ENCODE measurements at places on chromosomes 2 and 18.
A peak's percentile ranks its signal among the peaks of the same experiment; 100 is the strongest.

GRCh38 chr2:137096187-137096586 lies 330.8 kb downstream of the THSD7B start:
- no peak for DNase-seq

GRCh38 chr18:59554796-59555335 lies 142.4 kb downstream of the CCBE1 start:
- no peak for DNase-seq

GRCh38 chr2:10776231-10776977 lies 36.2 kb downstream of the PDIA6 start:
- DNase-seq = no peak

DNA sequence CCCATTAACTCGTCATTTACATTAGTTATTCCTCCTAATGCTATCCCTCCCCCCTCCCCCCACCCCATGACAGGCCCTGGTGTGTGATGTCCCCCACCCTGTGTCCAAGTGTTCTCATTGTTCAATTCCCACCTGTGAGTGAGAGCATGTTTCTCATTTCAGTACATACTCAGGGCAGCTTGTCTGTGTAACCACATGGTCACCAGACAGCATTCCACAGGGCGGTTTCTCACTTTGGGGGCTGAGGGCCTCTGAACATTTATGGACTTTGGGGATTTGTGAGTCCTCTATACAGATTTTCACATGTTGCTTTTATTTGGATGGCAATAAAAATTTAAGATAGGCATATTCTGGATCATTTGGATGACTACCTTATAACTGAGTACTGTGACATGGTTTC lies 84.0 kb downstream of the LYPD6B start:
- DNase-seq = no peak

DNA sequence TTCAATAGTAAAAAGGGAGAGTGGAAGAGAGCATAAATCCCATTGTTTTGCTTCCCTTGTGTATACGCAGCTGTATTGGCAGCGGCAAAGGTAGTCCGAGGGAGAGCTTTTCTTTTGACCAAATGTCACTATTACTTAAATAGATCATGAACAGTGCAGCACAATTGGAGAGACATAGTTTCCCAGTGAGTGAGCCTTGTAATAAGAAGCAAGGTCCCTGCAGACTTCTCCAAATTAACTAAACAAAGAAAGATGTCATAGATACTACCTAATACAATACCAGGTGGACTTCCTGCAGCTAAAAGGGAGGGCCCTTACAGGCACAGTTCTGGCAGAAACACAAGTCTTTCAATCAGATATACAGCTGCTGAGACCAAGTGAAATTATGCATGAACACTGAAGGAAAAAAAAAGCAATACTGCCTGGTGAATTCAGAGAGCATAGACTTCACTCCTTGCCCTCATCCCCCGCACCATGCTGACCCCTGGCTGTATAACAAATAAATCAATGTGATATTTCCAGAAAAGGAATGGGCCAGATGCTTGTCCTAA lies 404.7 kb upstream of the CDH2 start:
- DNase-seq = no peak

GRCh38 chr2:100852999-100853908 lies 33.3 kb downstream of the NPAS2 start:
- DNase-seq = no peak

DNA sequence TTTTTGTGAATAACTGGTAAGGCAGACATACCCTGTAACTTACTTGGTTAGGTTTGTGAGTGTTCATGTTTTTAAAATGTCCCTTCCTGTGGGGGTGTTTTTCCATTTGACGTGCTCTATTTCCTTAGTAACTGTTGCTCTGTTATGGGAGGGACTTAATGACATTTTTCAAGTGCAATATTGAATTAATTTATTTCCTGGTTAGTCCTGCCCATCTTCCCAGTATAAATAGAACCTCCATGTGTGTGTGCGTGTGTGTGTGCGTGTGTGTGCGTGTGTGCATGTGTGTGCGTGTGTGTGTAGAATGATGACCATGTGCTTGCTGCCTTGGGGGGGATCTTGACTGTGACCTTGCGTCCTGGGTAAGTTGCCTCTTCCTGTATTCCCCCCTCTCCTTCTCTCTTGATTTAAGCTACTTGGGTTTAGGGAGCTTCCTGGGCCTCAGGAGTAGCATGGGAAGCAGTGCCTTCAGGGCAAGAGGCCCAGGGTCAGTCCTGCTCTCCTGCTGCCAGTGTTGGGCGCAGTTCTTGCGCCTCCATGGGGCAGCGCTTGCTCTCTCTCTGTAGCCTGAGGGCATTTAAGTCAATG lies 163.9 kb downstream of the LDLRAD4 start:
- peak; percentile 69 for DNase-seq

GRCh38 chr2:237614151-237614720 lies 13.2 kb upstream of the LRRFIP1 start:
- DNase-seq = peak; percentile 52

DNA sequence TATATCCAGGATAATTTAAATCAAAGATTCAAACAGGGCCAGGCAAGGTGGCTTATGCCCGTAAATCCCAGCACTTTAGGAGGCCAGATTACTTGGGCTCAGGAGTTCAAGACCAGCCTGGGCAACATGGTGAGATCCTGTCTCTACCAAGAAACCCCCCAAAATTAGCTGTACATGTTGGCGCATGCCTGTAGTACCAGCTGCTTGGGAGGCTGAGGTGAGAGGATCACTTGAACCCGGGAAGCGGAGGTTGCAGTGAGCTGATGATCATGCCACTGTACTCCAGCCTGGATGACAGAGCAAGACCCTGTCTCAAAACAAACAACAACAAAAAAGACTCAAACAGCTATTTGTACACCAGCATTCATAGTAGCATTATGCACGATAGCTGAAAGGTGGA lies 9.2 kb downstream of the RAB10 start:
- no peak for DNase-seq

GRCh38 chr2:225534037-225534436 lies 134.5 kb downstream of the NYAP2 start:
- no peak for DNase-seq

GRCh38 chr2:226766352-226767055 lies 33.1 kb downstream of the IRS1 start:
- peak; percentile 26 for DNase-seq

DNA sequence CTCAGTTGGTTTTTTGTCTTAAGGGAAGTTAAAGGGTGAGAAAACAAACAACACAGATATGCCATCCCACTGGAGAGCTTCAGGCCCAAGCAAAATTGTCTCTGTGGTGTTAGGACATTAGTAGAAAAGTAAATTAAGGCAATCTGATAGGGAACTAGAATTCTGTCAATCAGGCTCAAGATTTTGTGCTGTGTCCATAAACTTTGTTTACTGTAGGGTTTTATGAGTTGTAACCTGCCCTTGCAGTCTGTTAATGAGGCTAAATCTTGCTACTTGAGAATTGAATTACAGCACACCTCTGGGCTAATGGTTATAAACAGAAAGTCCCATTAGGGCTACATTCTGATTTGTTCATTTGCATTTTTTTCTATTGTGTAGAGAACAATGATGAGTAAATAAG lies 78.0 kb upstream of the OTX1 start:
- DNase-seq = no peak

GRCh38 chr2:105924932-105925331 lies 180.2 kb downstream of the NCK2 start:
- DNase-seq = no peak

- no peak for DNase-seq
Measured at GRCh38 chr2:147774805-147775204, 70.0 kb upstream of the ACVR2A start.

- no peak for DNase-seq
Measured at GRCh38 chr2:88955607-88956006, 264.1 kb downstream of the RPIA start.

GRCh38 chr2:238711346-238711745 lies 136.5 kb upstream of the TWIST2 start:
- DNase-seq = no peak

GRCh38 chr2:62704654-62705006 lies 883 bp upstream of the EHBP1 start:
- no peak for DNase-seq

- no peak for DNase-seq
Measured at GRCh38 chr2:31354837-31355236, 59.7 kb downstream of the XDH start.

DNA sequence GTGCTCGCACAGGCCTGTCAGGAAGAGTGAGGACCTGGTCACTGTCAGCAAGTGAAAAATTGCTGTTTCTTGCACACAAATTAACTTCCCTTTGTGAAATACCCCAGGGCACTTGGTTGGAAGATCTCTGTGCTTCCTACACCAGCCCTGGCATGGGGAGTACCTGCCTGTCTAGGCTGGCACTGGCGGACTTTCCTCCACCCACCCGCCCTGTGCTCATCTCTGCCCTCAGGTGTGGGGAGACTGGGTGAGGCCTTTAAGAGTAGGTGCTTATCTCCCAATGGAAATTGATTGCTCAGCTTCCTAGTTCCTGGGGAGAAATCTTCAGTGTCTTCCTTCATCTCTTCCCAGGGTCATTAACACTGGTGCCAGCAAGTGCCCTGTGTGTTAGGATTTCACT lies 42.1 kb downstream of the IMPA2 start:
- DNase-seq = no peak

- no peak for DNase-seq
Measured at GRCh38 chr2:17800693-17801458, 15.4 kb upstream of the MSGN1 start.

GRCh38 chr2:217930761-217931563 lies 71.8 kb downstream of the TNS1 start:
- peak; percentile 69 for DNase-seq

Measured in fibroblast of skin of right biceps (primary cell).